ENCODE measurements at places on chromosomes 2 and 18.
A peak's percentile ranks its signal among the peaks of the same experiment; 100 is the strongest.

GRCh38 chr18:45330170-45330594, 285.1 kb upstream of the SLC14A2 start:
- no peak for DNase-seq

GRCh38 chr18:11324510-11324909, 175.1 kb upstream of the PIEZO2 start:
- DNase-seq, result no peak

DNA sequence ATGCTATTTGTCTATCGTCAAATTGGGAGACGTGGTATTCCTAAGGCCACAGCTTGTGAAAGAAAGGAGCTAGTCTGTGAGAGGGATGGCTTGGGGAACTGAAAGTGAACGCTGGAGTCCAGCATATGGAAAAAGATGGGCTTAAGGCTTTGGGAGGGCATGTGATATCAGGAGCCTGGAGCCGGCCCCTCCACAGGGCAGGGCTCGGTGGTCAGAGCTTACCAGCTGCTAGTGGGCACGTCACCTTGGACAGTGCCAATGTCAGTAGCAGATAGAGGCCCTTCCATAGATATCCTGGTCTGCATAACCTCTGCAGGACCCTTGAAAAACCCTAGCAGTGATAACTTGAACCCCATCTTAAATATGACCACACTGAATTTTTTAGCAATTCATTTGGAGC, 259.1 kb upstream of the RAB6C start:
- DNase-seq, result no peak

GRCh38 chr2:68748568-68748967, 14.0 kb downstream of the ARHGAP25 start:
- no peak for DNase-seq

- no peak for DNase-seq
Measured at GRCh38 chr18:2797951-2798350, 48.9 kb upstream of the EMILIN2 start.

DNA sequence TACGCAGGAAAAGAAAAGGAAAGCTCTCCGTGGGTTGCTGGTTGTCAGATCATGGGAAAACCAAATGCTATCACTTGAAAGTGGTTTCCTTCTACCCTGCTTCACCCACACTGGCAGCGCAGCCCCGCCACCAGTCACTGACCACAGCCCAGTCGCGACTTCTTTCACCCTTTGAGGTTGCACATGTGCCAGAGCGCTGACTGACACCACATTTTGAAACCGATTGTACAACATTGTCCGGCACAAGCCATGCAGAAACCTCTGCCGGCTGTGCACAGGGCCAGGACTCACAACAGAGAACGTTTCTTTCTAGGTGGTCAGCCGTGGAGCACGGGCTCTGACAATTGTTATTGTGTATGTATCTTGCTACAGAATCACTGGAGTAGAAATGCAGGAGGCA, 827.2 kb upstream of the POU3F3 start:
- no peak for DNase-seq

DNA sequence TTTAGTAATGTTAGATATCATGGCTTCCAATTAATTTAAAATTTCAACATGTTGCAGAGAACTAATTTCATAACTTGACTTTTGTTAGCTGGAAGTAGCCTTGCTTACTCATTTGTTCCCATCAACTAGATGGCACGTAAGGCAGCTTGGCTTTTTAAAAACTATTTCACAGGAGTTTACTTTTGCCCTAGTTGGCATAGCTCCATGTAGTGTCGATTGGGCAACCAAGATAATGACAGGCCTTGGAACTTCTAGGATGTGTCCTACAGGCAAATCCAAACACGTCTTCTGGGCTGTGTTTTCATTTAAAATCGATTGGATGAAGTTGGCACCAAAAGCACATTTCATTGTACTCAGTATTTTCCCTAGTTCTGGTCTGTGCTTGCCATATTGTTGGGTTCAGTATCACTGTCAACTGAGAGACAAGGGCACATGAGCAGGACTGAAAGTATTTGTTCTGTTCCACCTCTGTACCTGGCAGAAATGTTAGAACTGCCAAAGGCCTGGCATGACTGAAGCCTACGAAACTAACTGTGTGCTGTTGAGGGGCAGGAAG, 29.4 kb downstream of the HADHB start:
- DNase-seq, result no peak

DNA sequence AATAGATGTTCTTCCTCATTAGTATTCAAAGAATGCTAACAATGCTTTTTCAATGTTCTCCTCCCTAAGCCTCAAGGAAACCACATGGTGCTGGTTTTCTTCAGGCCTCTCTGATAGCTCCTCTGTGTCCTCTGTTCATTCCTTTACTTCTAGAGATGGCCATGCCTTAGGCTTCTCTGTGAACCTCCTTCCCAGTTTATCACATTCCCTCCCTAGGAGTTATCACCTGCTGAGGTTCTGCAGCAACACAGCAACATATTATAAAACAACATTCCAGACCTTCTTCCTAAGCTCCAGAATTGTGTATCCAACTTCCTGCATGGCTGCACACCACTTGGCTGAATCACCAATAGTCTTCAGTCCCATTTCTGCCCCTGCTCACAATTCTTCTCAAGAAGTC, 325.5 kb downstream of the IRS1 start:
- no peak for DNase-seq

GRCh38 chr2:62362561-62362960, 143.4 kb downstream of the TMEM17 start:
- DNase-seq, result no peak

GRCh38 chr2:60560734-60561644, 7.5 kb upstream of the BCL11A start:
- no peak for DNase-seq

- no peak for DNase-seq
Measured at GRCh38 chr18:74534981-74535649, 815 bp downstream of the CNDP1 start.

DNA sequence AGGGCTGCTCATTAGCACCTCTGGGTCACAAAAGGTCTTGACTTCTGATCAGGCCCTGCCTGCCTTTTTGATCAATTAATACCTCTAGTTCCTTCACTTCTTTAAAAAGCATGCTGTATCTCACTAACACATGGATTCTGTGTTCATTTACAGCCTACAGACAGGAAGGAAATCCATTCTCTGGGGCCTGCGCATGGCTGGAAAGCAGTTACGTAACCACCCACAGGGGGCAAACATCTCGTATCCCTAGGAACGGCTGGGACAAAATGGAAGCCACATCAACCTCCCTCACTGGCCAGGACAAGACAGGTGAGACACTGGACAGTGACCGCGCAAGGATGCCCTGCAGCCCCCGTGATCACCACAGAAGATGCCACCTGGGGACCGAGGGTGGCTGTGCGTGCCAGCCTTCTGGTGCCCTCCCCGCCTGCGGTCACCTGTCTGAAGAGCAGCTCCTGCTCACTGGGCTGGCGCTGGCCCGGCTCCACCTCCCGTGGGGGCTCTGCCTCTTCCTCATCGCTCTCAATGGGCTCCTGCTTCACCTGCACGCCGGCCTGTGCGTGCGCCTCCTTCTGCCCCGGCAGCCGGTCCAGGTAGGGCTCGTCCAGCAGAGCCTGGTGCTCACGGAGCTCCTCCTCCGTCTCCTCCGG, 266.9 kb downstream of the TWIST2 start:
- no peak for DNase-seq

GRCh38 chr2:43559391-43560230, 36.2 kb downstream of the THADA start:
- DNase-seq, result no peak

DNA sequence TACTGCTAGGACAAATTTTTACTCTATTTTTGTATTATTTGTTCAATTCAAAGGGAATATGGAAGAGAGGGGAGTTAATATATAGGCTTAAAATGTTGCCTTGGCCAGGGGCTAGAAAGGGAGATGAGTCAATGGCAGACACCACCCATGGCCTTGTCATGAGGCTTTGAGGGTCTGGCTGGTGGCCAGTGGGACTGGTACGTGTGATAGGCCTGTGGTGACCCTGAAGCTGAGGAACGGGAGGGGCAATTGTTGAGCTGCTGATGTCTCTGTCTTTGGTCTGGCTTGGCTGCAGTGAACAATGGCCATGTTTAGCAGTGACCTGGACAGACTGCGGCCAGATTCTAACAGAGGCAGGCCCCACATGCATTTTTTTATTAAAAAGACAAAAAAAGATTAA, 18.5 kb downstream of the GKN1 start:
- DNase-seq, result no peak

DNA sequence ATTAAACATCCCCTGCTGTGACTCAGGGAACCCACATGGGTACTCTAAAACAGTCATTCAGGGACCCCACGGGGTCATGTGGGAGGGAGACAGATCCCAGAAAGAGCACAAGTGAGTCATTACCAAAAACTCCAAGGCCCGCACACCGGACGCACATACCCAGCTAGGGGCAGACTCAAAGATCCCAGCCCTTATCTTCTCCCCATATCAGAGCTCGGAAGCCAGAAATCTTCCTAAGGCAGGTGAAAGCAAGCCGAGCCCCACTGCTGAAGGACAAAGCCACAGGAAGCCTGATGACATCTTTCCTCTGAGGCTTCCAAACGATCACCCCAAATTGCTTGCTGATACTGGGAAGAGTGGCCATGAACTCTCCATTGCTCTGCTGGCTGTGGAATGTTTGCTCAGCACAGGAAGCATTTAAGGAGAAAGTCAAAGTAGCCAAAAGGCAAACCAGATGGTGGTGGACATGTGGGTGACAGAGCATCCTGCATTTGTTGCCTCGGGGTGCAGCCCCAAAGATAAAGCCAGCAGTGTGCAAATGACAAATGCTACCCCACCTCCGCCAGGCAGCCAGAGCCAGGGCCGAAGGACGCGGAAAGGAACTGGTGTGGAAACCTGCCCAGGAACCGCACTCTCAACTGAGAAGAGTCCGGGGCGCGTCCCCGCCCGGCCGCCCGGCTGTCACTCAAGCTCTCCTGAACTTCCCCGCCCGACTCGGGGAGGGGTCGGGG, 784 bp downstream of the ACTR1B start:
- DNase-seq, result peak; percentile 91

DNA sequence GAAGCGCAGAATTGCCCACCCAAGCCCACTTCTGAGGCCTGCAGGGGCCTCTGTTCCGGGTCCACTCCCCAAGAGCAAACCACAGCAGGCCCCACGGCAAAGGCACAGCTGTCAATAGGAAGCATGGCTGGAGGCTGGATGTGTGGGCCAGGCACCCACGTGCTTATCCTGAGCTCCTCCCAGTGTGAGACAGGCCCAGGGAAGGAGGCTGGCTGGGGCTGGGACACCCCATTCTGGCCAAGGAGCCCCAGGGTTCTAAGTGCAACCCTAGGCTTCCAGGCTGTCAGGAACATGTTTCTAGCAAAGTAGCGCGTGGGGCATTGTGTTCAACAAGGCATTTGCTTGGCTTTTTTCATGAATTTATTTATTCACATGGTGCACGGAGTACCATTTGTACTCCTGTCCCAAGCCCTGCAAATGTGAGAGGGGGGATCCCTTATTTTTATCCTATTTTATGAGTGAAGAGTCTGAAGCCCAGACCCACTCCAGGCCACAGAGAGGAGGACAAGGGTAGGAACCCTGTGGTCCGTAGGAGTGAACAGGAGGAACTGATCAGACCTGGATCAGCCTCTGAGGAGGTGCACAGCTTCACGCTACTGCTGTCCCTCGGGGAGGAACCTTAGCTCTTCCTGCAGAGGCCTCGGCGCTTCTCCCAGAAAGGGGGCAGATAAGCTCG, 6.1 kb upstream of the RAB17 start:
- no peak for DNase-seq

GRCh38 chr2:208466920-208467298, 60.3 kb downstream of the PTH2R start:
- DNase-seq, result no peak

- no peak for DNase-seq
Measured at GRCh38 chr2:145729993-145730770, 1210.3 kb upstream of the ZEB2 start.

- DNase-seq, result no peak
Measured at GRCh38 chr2:175431101-175431946, 249.8 kb upstream of the ATP5MC3 start.

Measured in upper lobe of right lung (tissue), 1 donor.